ENCODE measurements at places on chromosomes 4 and X.

GRCh38 chr4:17077105-17077504, 178.7 kb upstream of the LDB2 start:
- DNase-seq = no peak

DNA sequence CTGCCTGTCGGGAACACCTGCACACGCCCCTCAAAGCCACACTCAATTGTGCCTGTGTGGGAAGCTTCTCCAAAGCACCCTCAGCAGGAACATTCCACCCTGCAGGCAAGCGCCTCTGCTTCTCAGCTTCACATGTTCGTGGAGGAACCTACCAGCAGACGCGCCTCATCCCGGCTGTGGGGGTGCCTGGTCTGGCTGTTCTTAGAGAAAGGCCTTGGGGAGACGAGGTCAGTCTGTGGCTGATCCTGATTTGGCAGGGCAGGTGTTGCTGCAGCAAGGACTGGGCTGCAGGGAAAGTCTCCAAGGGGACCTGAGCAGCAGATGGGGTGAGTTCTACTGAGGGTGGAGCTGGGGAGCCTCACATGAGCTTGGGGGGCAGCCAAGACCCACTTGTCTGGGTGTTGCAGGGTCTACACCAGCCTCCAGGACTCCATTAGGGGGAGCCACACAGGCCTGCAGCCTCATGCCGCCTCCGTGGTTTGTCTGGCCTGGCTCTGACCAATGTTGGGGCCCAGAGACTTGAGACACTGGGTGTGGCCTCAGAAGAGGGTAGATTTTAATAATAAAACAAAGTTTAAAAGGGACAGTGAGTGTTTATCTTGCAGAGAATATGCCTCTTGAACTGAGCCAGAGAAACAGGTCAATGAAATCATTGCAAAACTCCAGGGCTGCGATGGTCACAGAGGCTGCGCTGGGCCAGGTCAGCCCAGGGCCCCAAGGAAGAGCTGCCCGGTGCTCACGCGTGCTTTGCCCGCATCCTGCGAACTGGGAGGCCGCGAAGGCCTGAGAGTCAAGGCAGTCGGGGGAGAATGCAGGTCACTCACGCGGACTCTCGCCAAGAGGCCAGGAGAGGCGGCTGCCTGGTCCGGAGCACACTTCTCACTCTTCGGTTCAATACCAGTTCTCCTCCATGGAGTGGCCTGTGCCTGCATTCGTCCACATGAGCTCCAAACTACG, 21.1 kb downstream of the RNF212 start:
- no peak for DNase-seq

DNA sequence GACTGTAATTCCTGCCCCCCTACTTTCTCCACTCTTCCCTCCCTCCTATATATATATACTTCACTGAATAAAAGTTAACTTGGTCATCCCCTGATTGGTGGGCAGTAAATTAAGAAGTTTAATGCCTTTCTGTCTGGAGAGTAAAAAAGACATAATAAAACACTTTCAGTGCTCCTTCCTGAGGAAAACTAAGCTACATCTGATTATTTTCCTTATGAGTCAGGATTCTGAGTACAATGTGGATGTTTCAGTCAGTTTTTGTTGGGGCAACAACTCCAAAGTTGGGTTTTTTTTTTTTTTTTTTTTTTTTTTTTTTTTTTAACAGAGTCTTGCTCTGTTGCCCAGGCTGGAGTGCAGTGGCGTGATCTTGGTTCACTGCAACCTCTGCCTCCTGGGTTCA, 22.0 kb upstream of the SUPT20HL2 start:
- DNase-seq = no peak

- DNase-seq = no peak
Measured at GRCh38 chr4:67250131-67250896, 295.0 kb downstream of the CENPC start.

DNA sequence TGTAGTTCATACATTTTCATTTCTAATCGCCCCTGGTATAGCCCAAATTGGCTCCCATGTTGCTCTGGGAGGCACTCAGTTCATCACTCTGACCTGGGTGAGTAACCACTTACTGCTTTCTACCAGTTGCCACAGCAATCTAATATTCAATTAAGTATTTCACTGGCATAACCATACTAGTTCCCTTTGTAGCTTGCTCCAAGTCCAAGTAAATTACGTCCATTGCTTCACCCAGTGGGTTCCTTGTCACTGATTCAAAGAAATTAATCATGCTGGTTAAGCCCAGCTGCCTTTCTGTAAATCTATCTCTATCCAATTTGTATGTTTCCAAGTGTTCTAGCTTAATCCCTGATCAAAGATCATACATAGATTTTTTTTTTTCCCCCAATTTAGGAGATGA, 92.0 kb upstream of the CBR4 start:
- DNase-seq = no peak

GRCh38 chr4:168877511-168878491, 132.3 kb downstream of the CBR4 start:
- DNase-seq = peak; percentile 79

- no peak for DNase-seq
Measured at GRCh38 chrX:2576793-2577192, 76.0 kb upstream of the DHRSX start.

GRCh38 chr4:109266891-109267290, 35.6 kb downstream of the COL25A1 start:
- DNase-seq = no peak

DNA sequence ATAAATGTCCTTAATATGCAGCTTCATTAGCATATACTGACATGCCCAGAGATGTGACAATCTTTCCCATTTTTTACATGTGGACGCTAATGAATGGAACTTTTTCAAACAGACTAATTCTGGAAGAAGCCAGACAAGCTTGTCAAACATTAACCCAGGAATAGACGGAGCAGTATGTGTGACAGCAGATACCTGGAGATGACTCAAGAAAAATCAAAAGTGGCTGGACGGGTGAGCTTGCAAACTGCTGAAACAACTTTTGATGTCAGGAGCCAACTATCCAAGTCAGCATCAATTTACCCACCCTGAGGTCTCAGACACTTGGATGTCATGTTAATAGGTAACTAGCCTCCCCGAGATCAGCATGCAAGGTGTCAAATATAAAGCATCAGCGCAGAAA, 183.0 kb downstream of the PACRGL start:
- no peak for DNase-seq

- DNase-seq = no peak
Measured at GRCh38 chr4:1727117-1728031, 6.1 kb downstream of the TACC3 start.

DNA sequence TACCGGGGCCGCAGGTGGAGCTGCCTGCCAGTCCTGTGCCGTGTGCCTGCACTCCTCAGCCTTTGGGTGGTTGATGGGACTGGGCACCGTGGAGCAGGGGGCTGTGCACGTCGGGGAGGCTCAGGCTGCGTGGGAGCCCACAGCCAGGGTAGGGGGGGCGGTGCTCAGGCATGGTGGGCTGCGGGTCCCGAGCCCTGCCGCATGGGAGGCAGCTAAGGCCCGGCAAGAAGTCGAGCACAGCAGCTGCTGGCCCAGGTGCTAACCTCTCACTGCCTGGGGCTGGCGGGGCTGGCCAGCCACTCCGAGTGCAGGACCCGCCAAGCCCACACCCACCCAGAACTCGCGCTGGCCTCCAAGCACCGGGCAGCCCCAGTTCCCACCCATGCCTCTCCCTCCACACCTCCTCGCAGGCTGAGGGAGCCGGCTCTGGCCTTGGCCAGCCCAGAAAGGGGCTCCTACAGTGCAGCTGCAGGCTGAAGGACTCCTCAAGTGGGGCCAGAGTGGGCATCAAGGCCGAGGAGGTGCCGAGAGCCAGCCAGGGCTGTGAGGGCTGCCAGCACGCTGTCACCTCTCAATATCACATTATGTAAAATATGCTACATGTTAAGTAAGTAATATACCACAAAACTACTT, 104.1 kb downstream of the COX7B2 start:
- no peak for DNase-seq

GRCh38 chr4:16759931-16760582, 138.4 kb downstream of the LDB2 start:
- no peak for DNase-seq

- DNase-seq = no peak
Measured at GRCh38 chr4:3437582-3437936, 4.2 kb upstream of the HGFAC start.

- no peak for DNase-seq
Measured at GRCh38 chrX:147850875-147851274, 60.8 kb upstream of the FMR1 start.

DNA sequence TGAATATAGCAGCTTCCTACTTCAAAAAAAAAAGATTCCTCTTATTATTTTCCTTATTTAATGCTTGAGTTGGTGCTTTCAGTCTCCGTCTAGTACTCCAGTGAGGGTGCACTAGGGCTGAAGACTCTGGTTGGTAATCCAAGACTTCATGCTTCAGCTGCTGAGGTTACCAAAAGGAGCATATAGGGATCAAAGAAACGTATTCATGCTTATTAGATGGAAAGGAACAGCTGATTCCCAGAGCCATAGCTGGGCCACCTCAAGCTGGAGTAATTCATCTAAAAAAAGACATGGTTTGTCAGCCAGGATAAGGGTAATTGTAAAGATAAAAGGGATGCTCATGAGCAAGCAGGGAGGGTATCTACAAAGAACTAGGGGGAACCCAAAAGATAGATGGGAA, 131.7 kb upstream of the FAM47B start:
- DNase-seq = no peak

GRCh38 chr4:1593458-1593857, 90.7 kb downstream of the FAM53A start:
- no peak for DNase-seq

DNA sequence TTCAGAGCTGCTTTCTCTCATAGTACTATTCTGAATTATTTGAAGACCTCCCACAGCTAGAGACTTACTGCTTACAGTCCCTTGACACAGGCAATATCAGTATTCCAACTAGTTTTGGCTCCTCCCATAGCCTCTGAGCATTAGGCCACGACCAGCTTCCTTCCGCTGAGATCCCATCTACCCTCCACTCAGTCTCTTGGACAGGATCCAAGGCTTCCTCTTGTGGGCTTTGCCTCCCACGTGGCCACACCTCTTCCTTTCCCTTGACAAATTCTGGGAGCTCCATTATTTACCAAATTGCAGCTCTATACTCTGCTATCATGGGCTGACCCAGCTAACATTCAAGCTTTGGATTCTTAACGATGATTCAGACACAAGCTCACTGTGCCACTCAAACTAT, 470.4 kb upstream of the GALNT7 start:
- no peak for DNase-seq

DNA sequence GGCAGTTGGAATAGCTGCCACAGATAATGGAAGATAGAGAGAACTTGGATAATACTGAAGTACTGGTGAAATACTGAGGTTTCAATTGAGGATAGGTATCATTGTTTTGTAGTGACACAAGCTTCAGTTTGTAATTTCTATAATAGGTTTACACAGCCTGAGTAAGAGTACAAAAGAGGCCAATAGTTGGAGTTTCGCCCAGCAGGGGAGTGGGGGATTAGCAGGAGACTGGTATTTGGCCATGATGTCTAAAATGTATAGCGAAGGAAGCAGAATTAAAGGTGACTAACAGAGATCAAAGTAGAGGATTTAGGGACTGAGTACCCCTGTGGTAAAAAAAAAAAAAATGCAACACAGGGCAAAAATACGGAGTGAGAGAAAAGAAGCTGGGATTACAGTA, 129.5 kb downstream of the KCTD8 start:
- no peak for DNase-seq

DNA sequence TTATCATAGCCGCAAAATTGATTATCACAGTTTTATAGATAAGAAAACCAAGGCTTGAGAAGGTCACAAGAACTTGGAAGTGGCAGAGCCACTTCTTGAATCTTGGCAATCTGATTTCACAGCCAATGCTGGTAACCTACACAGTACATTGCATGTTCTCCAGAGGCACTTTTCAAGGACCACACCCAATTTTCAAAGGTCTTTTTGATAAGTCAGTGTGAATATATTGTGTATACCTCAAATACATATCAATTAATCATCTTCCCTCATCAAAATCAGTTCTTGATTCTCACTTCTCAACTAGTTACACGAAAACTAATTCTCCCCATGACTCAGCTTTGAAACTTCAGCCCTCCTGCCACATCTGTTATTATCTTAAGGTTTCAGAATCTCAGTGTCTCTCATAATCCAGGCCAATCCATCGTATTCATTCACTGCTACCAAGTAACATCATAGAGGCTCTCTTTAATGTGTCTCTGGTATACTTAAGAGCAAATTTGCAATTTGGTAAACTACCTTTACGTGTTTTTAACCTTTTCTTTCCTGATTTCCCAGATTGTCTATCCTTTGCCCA, 16.8 kb downstream of the CAMK2D start:
- no peak for DNase-seq

DNA sequence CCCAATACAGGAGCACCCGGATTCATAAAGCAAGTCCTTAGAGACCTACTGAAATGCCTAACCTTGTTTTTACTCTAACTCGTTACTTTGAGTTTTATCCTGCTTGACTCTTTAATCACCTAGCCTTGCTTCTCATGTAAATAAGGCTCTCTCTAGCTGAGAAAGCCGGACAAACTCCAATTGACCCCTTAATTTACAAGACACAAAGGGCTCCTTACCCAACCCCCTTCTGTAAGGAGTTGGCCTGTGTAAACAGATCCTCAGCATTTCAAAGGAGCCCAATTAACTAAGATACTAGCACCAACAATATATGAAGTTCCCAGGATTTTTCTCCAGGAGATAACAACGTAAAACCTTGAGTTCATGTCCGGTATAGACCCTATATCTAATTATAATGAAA, 61.7 kb downstream of the CT47B1 start:
- no peak for DNase-seq

DNA sequence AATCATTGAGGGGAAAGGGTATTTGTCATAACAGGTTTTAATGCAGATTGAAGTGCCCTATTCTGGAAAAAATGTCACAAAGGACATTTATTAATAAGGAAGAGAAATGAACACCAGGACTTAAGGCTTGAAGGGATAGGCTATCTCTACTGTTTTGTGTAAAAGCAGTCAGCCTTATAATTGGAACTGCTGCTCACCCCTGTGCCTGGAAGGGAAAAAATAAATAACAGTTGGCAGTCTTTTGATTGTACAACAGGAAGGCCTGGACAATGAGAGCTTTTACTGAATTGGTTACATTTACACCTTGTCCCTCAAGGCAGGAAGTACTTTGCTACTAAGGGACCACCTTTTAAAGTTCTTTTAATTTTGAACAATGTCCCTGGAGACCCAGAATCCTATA, 17.8 kb upstream of the MAGED4 start:
- DNase-seq = no peak

- no peak for DNase-seq
Measured at GRCh38 chrX:135287266-135287823, 21.9 kb upstream of the ETDC start.

DNA sequence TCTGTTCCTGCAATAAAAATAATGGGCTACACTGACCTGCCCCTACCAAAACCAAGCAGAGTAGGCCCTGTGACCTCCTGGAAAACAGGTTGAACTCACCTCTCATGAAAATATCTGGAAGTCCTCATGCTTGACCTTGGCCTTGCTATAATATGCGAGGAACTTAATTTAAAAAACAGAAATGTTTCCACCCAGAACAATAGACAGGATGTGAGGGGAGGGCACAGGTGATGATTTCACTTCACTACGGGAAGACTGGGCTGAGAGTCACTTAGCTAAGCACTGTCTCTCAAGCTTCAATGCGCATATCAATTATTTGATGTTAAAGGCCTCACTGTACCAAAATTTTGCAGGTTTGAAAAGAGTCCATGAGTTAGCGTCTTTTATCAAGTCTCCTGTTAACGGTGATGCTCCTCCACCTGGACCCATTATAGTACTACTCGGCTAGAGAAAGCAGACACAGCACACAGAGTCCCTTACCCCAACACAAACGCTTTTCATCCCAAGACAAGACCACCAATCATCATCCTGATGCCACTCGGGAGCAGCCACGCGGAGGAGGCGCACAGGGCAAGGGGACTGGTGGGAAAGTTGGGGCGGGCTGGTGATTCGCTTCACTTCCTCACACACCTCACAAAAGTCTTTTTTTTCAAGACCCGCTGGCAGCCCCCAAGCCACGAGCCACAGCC, 25.9 kb downstream of the ZNF721 start:
- no peak for DNase-seq
